ENCODE measurements at places on chromosomes 2 and 18. TPM values are rescaled to one million over a fixed set of nuclear protein-coding genes. Genes with fewer than 3 reads are reported as not detected.

Gene SERPINB10
- polyA plus RNA-seq: 0.24 TPM

Gene PLCD4
- polyA plus RNA-seq: 44.6 TPM

Gene EDAR
- polyA plus RNA-seq: 0.04 TPM

Gene TMEM178A
- 16.5 TPM for polyA plus RNA-seq

Gene SLC30A3
- polyA plus RNA-seq: 0.27 TPM

Gene SLC14A1
- 1.4 TPM for polyA plus RNA-seq

Gene SLC23A3
- polyA plus RNA-seq: 1.1 TPM

Gene UBE2E3
- 161 TPM for polyA plus RNA-seq

Gene GALR1
- 0.06 TPM for polyA plus RNA-seq

Gene ABCG5
- 0.07 TPM for polyA plus RNA-seq

Gene DSG4
- not detected for polyA plus RNA-seq

Gene BBS5
- 3.8 TPM for polyA plus RNA-seq

Data from muscle of leg (tissue), 16 donors.